NK-92 treated with Interleukin-12 subunit alpha and Interleukin-12 subunit beta, amount 100 ng/mL, for 24 hours (cell line): ENCODE measurements at places on chromosomes 6 and 20.

- no peak for DNase-seq
These were observed 8.0 kb downstream of the IL20RA start for GRCh38 chr6:137036566-137037300.

GRCh38 chr6:80341330-80341729 lies 234.9 kb downstream of the BCKDHB start:
- DNase-seq, result no peak

DNA sequence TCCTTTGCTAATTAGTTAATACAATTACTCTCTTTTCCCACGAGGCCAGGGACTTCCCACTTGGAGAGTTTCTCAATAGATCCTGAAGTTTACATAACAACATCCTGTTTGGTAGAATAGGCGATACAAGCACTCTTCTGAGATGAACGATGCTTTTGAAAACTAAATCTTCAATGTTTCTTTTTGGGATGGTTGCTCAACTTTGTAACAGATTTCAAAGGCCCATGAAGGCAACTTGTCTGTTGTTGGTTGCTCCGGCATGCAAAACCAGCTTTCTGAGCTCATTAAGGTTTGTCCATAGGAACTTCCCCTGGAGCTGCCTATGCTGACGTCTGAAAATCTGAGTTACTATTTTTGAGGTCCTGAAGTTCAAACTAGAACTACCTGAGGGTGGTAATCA lies 25.9 kb upstream of the ROS1 start:
- no peak for DNase-seq

- DNase-seq, result no peak
These were observed 38.2 kb upstream of the FYN start for GRCh38 chr6:111911428-111911827.

GRCh38 chr6:26389349-26389894 lies 6.5 kb downstream of the BTN2A2 start:
- DNase-seq, result no peak
